ENCODE measurements at places on chromosomes 3 and 15. TPM values are rescaled to one million over a fixed set of nuclear protein-coding genes. Genes with fewer than 3 reads are reported as not detected.

DNA sequence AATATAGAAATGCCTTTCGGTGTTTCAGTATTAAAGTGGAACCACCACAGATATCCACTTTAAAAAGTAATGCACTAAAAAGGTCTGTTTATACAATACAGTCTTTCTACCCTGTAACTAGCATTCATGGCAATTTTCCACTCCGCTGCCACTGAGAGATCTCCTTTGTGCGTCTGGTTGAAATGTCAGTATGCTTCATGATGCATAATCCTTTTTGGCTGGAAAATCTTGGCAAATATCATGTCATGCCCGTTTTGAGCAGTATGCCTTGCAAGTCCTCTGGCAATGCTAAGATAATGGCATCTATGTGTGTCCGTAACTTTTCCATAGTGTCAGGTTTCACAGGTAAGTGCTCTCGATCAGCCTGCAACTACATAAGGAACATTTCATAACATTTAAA is 30.8 kb upstream of the ARF4 start:
- no peak for DNase-seq

GRCh38 chr3:57078344-57078634 is 17.8 kb downstream of the SPATA12 start:
- DNase-seq = peak; percentile 19

DNA sequence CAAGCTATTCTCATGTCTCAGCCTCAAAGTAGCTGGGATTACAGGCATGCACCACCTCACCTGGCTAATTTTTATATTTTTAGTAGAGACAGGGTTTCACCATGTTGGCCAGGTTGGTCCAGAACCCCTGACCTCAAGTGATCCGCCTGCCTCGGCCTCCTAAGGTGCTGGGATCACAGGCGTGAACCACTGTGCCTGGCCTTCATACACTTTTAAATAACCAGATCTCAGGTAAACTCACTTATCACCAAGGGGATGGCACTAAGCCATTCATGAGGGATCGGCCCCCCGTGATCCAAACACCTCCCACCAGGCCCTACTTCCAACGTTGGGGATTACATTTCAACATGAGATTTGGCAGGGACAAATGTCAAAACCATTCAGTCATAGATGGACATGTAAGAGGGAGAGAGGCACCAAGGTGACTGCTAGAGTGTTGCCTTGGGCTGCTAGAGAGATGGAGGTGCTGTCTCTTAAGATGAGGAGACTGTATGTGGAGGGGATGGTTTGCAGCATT is 13.3 kb upstream of the DOCK3 start:
- no peak for DNase-seq

DNA sequence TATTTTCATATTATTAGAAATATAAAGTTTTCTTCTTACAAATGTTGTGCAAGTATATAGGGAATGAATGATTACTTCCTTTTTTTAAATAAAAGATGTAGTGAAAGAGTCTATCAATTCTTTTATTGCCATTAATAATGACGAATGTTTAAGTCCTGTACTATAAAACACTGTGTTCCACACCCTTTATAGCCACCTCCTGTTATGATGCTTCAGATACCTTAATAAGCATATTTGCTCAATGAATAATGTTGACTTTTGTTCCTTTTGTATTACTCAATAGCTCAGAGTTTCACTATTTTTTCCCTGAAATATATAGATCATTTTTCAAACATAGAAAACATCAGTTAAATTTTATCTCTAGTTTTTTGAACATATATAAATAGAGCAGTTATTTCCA is 378.2 kb upstream of the THBS1 start:
- DNase-seq = no peak

- no peak for DNase-seq
These were observed 9.8 kb upstream of the OR5K4 start for GRCh38 chr3:98343647-98344507.

DNA sequence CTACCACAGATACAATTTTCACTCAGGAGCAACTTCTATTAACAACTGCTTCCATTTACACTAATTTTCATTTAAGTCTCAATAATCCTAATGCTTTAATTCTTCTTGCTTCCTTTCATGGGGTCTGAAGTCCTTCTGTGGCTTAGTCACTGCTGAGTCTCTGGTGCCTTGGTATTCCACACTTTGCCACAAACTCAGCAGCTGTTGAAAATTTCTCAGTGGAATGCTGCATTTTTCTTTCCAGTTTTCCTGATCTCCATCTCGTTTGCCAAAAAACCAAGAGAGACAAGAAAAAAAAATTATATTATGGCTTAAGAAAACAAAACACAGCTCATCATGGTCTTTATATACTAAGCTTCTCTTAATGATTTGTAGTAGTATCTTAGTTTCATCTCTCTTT is 269.2 kb upstream of the AZI2 start:
- no peak for DNase-seq

- DNase-seq = no peak
These were observed 38.6 kb upstream of the APH1B start for GRCh38 chr15:63238796-63239195.

GRCh38 chr15:68812597-68813431 is 7.9 kb downstream of the ANP32A start:
- DNase-seq = no peak

- DNase-seq = no peak
These were observed 240.1 kb upstream of the IGF1R start for GRCh38 chr15:98408231-98408630.

DNA sequence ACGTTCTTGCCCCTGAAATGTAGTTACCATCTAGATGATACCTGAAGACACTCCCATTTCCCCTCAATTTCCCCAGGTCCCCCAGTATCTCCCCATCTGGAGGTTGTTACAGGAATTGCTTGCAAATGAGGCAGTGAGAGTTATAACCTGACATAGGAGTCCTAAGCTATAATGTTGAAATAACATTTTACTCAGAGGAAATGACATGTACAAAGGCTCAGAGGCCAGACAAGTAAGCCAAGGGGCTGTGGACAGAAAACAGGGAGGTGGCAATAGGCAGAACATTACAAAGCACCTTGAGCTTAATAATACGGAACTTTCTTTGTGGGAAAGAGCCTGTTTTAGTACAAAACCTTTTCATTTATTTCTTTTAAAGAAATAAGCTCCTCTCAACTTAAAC is 171.9 kb downstream of the FRMD5 start:
- no peak for DNase-seq

DNA sequence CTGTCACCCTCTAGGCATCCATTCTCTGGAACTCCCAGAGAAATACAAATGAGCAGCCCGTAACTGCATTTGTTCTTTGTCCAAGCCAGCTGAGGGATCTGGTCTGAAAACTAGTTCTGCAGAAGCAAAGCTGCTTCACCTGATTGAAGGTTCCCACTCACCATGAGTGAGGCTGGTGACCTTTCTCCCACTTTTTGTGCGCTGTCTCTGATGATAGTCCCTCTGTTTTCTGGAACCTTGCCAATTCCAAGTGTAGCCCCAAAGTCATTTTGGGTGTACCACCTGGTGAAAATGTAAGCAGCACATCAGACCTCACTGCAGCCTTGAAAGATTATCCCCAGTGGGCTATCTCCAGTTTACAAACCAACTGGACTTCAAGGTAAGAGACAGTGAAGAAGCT is 39.4 kb upstream of the BFSP2 start:
- no peak for DNase-seq

Gene CLASP2
- 68.3 TPM for total RNA-seq

Gene HYAL1
- 3.1 TPM for total RNA-seq

Gene ATP8B4
- 0.98 TPM for total RNA-seq

Gene CILP
- 0.22 TPM for total RNA-seq

Gene UBA7
- 2.2 TPM for total RNA-seq

Gene GMNC
- not detected for total RNA-seq
